T47D (cell line): ENCODE measurements at places on chromosomes 3 and 15.

DNA sequence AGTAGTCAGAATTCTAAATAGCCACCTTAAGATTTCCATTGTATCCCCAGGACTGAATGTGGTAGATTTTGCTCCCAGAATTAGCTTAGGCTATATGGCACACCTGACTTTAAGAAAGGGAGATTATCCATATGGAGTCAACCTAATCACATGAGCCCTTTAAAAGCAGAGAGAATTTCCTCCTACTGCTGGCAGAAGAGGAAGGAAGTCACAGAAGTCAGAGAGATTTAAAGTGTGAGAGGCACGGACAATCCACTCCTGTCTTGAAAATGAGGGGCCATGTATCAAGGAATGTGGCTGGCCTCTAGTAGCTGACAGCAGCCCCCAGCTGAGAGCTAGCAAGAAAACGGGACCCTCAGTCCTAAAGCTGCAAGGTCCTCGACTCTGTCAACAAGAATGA lies 26.8 kb downstream of the LRRC31 start:
- no peak for DNase-seq

- DNase-seq, result no peak
Observed at GRCh38 chr3:122025296-122025695, 3.2 kb upstream of the ILDR1 start.

- DNase-seq, result no peak
Observed at GRCh38 chr15:39919748-39920509, at the start of gene GPR176. TSS of gene GPR176 (minus strand) at chr15:39920266. CDS start at chr15:39920026, 240 bp downstream.

DNA sequence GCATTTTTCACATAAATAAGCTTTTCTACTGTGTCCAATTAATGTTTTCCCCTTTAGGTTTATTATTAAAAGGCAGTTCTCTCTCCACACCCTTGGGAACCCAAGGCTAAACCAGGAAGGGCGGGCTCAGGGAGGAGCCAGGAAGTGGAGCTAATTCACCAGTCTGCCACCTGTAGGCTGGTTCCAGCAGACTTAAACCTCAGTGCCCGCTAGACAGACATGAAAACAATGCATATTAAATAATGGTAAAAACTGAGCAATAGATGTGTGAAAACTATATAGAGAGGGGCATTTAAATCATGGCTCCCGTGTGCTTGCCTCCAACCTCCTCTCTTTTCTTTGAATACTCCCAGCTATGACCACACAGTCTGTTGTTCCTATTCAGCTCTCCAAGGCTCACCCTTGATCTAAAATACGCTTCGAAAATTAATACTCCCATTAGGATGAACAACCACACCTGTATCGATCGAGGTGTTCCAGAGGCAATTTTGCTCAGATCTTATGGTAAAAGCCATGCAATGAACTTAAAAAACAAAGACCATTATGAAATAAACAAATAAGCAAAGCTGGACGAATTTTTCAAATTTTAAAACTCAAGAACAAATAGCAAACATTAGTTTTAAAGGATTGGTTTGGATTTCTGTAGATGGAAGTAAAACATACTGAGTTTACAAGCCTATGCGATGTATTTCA lies 253.3 kb downstream of the TJP1 start:
- DNase-seq, result peak; percentile 54

- DNase-seq, result no peak
Observed at GRCh38 chr3:111980716-111981456, 2.1 kb downstream of the ABHD10 start.

- DNase-seq, result no peak
Observed at GRCh38 chr3:188053036-188053340, 101.0 kb upstream of the LPP start.

DNA sequence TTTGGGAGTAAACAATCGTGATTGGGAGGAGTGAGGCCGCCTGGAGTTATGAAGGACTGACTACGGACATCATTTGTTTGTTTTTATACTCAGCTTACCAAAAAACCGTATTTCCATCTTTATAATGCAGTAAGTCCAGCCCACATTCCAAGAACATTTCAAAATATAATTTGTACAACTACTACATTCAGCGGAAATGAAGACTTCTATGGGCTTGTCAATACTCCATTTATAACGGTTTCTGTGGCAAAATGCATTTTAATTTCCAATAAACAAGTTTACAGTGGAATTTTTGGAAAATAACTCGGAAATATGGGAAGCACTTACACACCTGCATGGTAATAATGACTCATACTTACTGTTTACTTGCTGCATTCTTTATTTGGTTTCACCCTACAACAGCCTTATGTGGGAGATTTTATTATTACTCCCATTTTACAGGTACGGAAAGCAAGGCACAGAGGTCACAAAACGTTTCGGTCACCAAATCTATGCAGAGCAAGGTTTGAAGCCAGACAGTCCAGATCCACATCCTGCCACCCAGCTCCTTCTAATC lies 62.3 kb downstream of the LDHAL6B start:
- no peak for DNase-seq

- no peak for DNase-seq
Observed at GRCh38 chr15:71635735-71636134, 174.6 kb upstream of the NR2E3 start.

DNA sequence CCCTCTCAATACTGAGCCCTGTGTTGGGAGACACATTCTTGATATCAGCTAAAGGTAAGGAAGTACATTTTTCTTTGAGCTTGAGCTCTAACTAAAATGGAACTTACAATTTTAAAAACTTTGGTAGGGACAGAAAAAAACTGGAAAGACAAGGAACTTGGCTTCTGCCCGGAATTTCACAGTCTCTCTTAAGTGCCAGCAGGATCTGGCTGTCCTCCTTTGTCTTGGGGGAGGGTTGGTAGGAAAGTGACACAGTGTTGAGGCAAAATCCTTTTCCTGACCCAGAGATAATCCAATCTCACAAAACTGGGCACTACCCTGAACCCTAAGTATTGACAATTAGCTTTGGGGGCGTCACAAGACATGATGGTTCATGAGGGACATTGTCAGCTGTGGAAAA lies 45.3 kb downstream of the ZPLD1 start:
- DNase-seq, result no peak

DNA sequence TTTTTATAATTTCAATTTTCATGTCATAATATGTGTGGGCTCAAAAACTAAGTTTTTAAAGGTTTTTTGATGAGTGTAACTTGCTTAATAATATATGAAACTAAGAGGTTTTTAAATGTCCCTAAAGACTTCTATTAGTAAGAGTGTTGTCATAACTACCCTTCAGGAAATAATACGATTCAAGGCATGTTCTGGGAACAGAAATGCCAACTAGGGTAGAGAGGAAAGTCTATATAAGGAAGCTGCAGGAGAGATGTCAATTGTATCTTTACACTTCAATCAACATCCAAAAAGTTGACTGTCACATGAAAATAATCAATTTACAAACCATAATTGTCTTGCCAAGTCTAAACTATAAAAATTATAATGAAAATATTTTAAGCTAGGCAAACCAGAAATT lies 76.3 kb downstream of the SMARCC1 start:
- no peak for DNase-seq

GRCh38 chr3:23072693-23073092 lies 130.4 kb upstream of the UBE2E2 start:
- DNase-seq, result no peak

DNA sequence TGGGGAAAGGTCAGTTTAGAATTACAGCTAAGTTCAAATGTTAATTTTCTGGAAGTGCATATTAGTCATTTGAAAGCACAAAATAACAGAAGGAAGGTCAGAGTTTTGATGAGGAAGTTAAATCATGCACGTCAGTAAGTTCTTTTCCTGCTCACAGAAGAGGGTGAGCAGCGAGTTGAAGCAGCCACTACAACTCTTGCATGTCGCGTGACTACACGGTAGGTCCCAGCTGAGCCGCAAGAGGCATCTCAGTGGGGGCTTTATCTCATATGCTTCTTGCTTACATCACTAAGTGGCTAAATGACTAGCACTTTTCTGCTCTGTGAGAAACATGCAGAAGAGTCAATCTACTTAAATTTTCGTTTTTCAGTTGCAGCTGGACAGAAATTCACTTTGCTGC lies 21.3 kb upstream of the SEC62 start:
- no peak for DNase-seq

DNA sequence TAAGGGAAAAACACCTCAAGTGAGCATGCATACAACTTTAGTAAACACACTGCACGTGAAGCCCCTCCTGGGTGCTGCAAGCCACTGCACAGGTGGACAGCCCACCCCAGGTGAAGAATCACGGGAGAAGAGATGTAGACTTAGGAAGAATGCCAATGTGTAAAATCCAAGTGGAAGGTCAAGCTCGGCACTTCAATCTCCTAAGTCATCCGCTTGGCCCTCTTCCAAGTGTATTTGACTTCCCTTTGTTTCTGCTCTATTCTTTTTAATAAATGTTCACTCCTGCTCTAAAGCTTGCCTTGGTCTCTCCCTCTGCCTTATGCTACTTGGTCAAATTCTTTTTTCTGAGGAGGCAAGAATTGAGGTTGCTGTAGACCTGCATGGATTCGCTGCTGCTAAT lies 316.6 kb downstream of the EDEM1 start:
- no peak for DNase-seq

DNA sequence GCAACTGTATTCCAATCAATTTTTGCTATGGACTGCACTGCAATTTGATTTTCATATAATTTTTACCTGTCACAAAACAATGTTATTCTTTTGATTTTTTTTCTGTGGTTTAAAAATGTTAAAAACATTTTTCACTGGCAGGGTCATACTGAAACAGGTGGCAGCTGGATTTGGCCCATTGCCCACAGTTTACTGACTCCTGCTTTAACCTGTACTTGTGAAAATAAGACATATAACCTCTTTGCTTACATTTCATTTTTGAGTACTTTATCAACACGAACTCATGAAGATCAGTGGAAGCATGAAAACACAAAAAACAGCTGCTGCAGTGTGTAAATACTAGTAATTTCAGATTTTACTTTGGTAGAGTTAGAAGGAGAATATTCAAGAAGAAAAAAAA lies 313.1 kb downstream of the WDR72 start:
- DNase-seq, result no peak

GRCh38 chr3:142481196-142481595 lies 33.4 kb upstream of the XRN1 start:
- DNase-seq, result no peak

- DNase-seq, result no peak
Observed at GRCh38 chr3:183192650-183193300, 30.2 kb upstream of the LAMP3 start.

GRCh38 chr3:195441476-195441991 lies 1.3 kb downstream of the ACAP2 start:
- peak; percentile 67 for DNase-seq

GRCh38 chr15:66389859-66390381 lies 3.2 kb downstream of the MAP2K1 start:
- no peak for DNase-seq

GRCh38 chr3:195863121-195864061 lies 45.0 kb downstream of the TNK2 start:
- DNase-seq, result peak; percentile 96

- DNase-seq, result no peak
Observed at GRCh38 chr3:154775821-154776548, 304.1 kb upstream of the MME start.

GRCh38 chr15:85757939-85758654 lies 36.6 kb downstream of the KLHL25 start:
- DNase-seq, result no peak

DNA sequence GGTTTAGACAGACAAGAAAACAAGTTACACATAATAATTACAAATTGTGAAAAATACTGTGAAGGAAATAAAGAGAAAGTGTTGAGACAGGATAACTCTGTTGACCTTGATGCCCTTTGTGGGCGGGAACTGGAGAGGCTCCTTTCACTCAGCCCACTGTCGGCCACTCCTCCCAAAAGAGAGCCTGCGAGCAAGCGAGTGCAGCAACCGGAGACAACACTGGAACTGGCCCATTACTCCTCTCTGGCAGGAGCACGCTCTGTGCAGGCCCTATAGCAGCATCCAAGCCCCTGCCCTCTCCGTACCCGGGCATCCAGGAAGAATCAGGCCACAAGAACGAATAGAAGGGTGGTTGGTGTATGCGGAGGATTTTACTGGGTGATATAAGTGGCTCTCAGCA lies 16.2 kb upstream of the DUT start:
- no peak for DNase-seq

GRCh38 chr3:55156851-55157650 lies 229.2 kb upstream of the LRTM1 start:
- DNase-seq, result no peak

- no peak for DNase-seq
Observed at GRCh38 chr3:17046623-17047022, 161.9 kb downstream of the PLCL2 start.
